GM12878 (cell line): ENCODE measurements at places on chromosomes 5 and 9. TPM values are rescaled to one million over a fixed set of nuclear protein-coding genes. Genes with fewer than 3 reads are reported as not detected.

The TAF7 gene
- 79.9 and 86.9 TPM in 2 replicates for polyA plus RNA-seq

- DNase-seq, result no peak
- no peaks in the 10 kb centered on the region for H3K4me1 ChIP-seq
- no peak overlapping the region for H3K4me3 ChIP-seq
- no peak overlapping the region for H3K27ac ChIP-seq
- H3K27me3 ChIP-seq, result no peaks in the 10 kb centered on the region
Observed at GRCh38 chr5:34804913-34805312, 34.1 kb upstream of the TTC23L start.

DNA sequence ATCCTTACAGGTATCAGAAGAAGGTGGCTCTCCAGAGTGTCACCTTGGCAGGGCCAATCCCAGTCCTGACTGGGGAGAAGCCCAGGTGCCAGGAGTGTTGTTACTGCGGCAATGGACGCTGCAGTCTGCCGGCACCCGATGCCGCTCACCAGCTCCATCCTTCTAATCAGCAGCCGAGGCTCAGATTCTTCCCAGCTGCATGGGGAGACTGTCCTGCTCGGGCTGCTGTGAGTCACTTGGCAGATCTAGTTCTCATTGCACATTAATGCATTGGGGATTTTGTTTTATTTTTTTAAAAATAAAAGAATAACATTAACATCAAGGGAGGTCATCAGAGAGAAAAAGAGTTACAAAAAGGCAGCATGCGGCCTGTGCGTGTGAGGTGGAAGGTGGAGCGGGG, 115.8 kb downstream of the MTX3 start:
- DNase-seq, result no peak
- no peak overlapping the region for H3K4me3 ChIP-seq
- no peaks in the 10 kb centered on the region for H3K36me3 ChIP-seq

DNA sequence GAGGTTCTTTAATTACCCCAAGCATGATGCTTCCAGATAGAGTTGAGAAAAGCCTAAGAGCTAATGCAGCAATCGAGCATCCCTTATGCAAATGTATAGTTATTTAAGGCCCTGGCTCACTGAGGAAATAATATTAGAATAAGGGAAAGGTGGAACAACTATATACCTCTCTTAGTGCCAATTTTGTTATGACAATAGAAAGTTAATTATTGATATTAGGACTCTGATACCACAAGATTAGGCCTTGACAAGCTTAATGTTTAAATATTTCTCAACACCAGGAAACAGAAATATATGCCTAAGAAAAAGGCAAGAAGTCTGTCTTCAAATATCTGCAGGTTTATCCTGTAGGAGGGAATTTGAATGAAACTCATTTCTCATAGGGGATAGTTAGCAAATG, 371.0 kb downstream of the PRELID2 start:
- H3K36me3 ChIP-seq, result no peaks in the 10 kb centered on the region
- no peak overlapping the region for H3K4me3 ChIP-seq
- H3K4me1 ChIP-seq, result no peaks in the 10 kb centered on the region
- no peak for DNase-seq
- H3K27me3 ChIP-seq, result no peaks in the 10 kb centered on the region
- H3K27ac ChIP-seq, result no peak overlapping the region
